ENCODE measurements at places on chromosomes 4 and X. TPM values are rescaled to one million over a fixed set of nuclear protein-coding genes. Genes with fewer than 3 reads are reported as not detected.

DNA sequence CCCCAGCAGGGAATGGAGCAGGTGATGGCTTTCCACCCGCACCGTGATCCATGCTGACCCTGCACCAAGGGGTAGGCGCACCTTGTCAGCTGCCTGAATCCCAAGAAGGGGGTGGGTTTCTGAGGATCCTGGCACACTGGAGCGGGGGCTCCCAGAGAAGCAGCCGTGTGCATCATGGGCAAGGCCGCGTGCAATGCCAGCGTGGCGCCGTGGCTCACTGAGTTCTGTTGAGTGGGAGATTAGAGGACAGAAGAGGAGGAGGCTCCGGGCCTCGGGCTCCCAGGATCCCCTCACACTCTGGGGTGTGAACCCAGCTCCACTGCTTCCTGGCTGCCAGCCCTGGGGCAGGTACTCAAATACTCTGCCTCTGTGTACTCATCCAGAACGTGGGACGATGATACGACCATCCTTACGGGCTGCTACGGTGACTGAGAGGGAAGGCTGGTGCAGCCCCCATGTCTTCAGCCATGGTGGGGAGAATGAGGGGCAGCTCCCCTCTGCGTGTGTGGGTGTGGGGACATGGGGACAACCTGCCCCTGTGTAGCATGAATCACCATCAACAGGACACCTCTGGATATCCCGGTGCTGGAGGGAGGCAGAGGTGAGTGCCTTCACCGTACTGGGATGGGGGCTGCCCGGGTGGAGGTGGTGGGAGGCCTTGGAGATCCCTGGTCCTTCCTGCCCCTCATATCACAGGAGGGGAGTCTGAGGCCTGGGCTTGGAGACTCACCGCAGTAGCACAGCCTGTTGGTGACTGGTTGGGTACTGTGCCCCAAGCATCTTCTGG is 52.6 kb downstream of the CPZ start:
- no peak for DNase-seq

DNA sequence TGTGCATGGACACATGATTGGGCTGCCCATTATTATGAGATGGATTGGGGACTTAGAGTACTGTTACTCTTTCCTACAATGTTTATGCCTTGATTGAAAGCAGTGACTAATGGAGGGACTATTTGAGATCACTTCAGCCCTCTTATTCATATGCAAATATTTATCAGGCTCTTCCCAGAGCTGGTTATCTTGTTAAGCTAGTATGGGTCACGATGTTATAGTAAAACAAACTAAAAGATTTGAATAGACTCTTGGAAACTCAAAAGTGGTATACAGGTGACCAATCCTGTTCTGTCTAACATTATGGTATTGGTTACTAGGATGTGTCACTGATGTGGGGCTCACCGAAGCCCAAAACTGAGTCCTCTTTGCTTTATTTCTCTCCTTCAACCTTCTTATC is 306.2 kb upstream of the CASK start:
- DNase-seq, result no peak

DNA sequence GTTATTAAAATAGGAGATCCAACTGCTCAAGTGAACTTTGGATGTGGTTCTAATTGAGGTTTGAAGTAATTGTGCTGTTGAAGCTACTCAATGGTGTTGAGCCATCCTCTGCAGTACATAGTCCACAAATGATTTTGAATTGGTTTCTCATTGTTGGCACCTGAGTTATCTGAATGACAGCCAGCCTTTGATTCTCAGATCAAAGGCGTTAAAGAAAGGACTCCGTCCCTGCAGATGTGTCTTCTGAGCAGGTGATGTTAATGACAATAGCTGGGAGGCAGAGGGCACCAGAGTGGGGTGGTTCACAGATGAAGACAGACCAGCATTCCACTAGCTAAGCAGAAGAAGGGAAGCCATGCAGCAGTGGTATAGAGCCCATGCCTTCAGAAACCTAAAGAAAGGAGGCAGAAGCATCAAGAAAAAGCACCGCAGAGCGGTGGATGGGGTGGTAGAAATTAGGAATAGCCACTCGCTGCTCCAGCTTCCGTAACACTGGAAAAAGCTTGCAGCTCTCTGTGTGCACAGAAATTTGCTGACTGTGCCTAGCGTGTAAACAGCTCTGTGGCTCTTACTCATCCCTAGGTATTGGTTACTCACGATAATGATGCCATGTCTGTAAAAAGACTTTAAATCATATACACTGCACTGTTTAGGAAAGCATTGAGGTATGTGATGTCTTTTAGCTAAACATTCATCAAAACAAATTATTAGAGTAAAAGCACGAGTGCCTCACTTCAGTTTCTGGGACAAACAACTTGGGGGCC is 79.2 kb upstream of the CLCN4 start:
- no peak for DNase-seq

DNA sequence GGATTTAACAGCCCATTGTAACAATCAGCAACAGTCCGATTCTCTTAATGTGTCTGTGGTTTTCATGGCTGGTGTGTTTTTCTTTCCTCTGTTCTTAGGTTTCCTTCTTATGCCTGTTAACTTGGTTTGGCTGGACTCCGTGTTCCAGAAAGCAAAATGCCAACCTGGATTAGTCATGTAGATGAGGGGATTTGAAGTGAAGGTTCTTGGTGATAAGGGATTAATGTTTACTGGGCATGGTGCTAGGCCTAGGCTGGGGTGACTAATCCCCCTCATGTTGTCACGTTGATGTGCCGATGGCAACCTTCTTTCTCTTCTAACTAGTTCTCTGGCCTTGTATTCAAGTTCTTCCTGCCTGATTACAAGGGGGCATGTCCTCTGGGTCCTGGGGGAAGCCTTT is 85.9 kb downstream of the REPS2 start:
- no peak for DNase-seq

- DNase-seq, result no peak
Observed at GRCh38 chrX:96394598-96394997, 290.0 kb upstream of the DIAPH2 start.

GRCh38 chrX:19673375-19674040 is 158.2 kb upstream of the MAP3K15 start:
- no peak for DNase-seq

DNA sequence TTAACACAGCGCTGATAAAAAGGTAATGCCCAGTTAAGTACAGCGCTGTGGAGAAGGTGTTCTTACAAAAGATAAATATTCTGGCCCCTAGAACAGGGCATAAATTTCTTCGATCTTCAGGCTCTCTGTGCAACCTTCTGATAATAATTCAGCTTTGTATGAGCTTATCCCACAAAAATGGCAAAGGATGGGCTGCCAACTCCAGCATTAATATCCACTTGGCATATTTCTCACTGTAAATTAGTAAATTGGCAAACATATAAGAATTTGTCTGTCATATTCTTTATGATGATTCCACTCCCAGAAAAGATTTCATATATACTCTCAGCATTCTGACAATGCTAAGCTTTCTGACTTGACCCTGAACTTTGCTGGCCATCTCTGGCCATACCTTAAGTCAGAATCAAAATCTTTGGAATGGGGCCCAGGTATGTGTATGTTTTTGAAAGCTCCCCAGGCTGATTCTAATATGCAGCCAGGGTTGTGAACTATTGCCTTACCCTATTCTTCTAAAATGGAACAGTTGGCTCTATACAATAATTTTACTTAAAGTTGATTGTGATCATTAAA is 134.8 kb downstream of the FRYL start:
- no peak for DNase-seq

DNA sequence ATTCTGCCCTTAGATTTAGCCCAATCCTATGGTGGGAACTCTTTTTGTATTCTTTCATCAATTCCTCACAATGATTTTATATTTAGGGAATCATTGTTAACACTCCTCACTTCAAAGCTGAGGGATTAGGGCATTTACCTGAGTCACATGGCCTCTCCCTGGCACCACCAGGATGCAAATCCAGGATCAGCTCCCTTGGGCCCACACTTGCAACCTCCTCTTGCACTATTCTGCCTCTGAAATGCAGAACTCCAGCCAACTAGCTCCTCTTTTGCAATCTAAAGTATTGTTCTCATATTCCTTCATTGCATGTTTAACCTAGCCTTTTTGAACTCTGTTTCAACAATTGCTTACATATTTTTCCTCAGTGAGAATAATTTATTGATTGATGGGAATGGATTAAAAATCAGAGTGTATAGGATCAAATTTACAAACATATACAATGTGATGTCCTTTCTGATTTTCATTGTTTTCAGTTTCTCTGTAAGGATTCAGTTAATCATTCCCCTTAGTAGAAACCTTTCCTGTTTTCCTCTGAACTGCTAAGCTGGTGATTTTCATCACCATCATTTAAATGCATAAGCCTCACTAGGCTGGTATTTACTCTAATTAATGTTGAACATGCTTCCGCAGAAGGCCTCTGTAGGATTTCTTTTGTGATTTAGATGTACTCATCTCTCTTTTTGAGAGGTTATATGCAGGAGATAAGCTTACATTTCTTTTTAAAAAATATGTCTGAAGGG is 3.3 kb upstream of the RELL1 start:
- no peak for DNase-seq

DNA sequence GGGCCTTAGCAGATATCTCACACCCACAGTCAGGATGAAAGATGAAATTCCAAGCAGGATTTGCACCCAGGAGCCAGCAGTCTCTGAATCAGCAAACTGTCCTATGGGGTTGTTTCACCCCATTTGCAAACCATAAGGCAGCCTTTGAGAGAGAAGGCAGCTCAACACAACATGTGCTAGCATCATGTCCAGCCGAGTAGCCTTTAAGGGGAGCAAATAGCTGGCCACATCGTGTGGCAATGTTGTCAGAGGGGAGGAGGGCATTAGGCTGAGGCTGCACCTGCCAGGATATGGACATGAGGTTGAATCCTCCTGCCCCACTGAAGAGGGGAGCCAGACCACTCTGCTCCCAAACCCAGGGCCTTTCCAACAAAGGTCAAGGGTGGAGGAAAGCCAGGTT is 20.6 kb upstream of the PJA1 start:
- no peak for DNase-seq

DNA sequence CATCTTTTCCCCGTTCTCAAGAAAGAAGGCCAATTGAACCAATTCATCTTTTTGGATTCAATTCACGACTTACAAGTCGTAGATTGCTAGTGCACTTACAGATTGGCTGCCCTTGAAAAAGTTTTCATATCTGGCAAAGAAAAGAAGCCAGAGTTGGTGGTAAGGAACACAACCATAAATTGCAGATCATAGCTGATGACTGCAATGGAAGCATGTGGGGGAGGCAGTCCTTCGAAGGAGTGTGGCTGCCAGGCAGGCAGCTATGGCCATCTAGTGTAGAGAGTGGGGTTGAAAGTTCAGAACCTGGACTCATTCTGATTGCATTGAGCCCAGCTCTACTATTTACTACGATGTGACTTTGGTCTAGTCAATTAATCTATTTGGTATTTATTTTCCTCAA is 4.5 kb downstream of the GPM6A start:
- DNase-seq, result no peak

- no peak for DNase-seq
Observed at GRCh38 chr4:96390404-96390803, 550.5 kb downstream of the PDHA2 start.

The LANCL3 gene
- 0.22 TPM for polyA plus RNA-seq

DNA sequence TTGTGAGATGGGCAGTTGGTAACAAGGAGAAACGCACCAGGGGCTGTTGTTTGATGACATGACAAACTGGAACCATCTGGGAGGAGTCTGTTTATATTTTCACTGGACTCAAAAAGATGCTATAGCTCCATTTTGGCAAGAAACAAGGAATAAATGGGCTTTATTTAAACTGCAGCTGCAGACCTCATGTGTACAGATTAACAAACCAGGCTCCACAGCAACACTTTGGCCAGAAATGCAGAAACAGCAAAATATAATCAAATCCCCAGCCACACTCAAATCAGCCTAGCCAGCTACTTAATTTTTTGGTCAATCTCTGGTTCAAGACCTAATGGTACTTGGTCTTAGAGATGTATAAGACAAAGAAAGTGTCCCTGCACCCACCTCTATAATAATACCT is 52.7 kb downstream of the ASB9 start:
- no peak for DNase-seq

- no peak for DNase-seq
Observed at GRCh38 chr4:142339053-142339452, 507.0 kb downstream of the INPP4B start.
